Fibroblast of skin of back (primary cell): ENCODE measurements at places on chromosomes 4 and X.

DNA sequence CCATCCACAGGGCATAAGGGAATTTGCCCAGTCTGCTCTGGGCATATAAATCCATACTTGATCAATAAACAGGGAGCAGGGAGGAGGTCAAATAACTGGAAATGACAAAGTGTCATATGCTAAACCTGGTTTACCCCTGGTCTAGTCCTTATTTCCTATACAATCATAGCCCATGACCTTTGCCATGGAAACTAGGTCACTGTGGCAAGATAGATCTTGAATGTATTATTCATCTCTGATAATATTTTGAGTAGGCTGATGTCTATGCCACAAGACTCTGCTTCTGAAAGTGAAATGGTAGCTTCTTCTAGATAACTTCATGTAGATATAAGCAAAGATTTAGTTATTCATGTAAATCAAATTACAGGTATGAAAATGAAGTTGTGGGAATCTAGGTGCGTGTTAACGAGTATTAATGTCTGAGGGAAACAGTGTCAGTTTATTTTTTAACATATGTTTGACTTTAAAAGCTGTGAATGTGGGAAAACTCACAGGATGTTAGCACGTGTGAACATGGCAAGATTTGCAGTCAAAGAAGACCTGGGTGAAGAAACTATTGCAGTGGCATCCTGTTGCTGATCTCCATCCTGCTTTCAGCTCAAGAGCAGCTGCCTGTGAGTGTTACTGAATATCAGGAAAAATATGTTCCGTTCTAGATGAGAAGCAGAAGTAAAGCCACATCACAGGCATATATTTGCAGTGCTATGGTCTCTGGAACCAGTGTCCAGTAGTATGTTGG is 81.8 kb upstream of the NDP start:
- no peak for DNase-seq

- DNase-seq, result peak; percentile 74
Observed at GRCh38 chr4:72430050-72430449, 139.0 kb downstream of the ADAMTS3 start.

DNA sequence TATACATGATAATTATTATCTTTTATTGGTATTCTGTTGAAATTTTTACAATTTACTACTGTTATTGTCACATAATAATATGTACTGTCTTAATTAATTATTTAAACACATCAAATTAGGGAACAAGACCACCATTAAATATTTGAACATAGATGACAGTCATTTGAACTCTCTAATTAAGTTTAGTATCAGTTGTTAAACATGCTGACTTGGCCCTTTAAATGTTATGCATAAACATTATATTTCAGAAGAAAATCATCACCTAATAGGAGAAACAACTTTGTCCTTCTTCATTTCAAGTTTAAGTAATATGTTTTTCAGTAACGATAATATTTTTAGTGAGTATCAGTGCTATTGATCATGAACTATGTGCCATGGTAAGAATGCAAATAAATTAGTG is 623.5 kb upstream of the GNPDA2 start:
- DNase-seq, result no peak

DNA sequence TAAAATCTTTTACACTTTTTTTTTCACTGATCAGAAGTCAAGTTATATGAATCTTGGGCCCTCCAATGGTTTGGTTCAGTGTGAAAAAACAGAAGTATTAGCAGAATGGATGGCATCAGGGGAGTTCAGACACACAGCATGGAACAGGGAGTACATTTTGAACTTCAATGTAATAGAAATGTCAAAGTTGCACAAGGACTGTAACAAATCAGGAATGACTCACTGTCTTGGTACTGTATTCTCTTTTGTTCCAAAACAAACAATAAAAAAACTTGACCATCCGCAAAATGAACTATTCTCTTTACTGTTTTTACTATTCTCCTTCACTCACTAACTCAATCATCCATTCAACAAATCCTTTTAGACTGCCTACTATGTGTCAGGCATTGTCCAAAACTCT is 401.0 kb downstream of the FSTL5 start:
- DNase-seq, result peak; percentile 61

DNA sequence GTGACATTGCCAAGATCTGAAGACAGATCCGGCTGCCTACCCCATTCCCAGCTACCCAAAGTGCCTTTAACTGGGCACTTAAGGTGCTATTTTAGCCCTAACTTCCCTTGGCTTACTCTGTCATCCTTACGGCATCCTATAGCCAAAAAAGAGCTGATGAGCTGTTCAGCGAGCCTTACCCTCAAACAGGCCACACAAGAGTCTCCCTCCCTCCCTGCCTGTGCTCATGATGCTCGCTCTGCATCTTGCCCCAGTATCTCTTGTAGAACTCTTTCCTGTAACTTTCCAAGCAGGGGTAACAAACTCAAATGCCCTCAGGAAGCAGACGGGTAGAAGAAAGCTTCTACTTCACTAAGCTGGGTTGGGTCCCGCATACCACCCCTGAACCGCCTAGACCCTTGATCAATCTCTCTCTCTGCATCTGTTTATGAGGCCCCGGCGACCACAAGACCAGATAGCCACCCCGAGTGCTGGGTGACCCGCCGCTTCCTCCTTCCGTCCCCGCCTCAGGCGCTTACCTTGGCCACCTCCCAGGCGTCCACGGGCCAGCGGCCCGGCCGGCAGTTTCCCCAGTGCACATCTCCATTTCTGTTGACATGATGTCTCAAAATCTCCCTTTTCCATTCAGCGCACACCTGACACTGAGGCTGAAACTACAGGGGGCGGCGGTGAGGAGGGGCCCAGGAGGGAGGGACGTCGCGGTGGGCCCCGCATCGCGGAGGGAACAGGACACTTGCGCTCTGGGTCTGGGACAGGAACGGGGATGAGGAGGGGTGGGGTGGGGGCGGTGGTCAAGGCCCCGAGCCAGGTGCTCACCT is 663 bp downstream of the CXorf38 start:
- DNase-seq, result peak; percentile 27

GRCh38 chr4:140653718-140654494 is 85.1 kb upstream of the UCP1 start:
- peak; percentile 55 for DNase-seq

DNA sequence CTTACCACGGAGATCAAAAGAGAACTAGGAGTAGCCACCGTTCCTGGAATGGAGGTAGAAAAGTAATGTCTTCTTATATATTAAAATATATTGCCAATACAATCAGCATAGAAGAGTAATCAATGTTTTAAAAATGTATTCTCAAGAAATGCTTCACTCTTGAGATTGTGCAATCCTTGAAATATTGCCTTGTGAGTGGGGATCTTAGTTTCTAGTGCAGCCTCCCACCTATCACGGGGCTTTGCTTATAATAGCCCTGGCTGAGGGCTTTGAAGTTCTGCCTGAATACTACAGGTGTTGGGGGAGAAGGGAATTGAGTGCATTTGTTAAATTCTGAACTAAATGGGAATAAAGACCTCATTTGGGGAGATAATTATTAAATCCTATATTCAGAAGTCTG is 55.5 kb downstream of the VGLL1 start:
- no peak for DNase-seq

DNA sequence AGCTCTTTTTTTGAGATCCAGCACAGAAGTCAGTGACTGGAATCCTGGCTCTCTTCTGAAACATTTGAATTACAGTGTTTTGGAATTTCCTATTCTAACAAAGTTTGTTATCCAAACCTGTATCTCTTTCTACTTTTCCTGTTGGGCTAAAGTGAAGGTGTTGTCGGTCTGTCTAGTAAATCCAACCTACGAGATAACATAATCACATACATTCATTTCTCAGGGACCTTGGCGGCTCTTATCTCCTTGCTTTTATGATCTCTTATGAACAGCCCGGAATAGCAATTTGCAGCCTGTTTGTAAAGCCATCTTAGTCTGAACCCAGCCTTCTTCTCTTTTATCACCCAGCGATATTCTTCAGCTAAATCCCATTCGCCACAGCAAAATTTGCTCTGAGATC is 14.5 kb downstream of the PPARGC1A start:
- DNase-seq, result no peak

DNA sequence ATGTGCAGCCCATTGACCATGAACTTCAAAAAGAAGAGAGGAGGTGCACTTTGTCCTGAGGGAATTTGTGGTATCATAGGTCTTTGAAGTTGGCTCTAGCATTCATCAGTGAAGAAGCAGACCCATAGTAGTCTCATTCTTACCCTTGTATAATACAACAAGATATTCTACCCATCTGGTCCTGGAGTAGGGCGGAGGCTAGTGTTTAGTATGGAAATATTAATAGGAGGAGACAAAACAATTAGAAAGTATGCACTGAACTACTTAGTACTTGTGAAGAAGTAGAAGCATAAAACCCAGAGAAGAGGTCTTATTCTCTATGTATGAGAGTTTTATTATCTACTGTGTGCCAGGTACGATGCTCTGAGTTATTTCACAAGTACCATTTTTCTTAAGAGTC is 189.0 kb downstream of the AASDH start:
- no peak for DNase-seq

DNA sequence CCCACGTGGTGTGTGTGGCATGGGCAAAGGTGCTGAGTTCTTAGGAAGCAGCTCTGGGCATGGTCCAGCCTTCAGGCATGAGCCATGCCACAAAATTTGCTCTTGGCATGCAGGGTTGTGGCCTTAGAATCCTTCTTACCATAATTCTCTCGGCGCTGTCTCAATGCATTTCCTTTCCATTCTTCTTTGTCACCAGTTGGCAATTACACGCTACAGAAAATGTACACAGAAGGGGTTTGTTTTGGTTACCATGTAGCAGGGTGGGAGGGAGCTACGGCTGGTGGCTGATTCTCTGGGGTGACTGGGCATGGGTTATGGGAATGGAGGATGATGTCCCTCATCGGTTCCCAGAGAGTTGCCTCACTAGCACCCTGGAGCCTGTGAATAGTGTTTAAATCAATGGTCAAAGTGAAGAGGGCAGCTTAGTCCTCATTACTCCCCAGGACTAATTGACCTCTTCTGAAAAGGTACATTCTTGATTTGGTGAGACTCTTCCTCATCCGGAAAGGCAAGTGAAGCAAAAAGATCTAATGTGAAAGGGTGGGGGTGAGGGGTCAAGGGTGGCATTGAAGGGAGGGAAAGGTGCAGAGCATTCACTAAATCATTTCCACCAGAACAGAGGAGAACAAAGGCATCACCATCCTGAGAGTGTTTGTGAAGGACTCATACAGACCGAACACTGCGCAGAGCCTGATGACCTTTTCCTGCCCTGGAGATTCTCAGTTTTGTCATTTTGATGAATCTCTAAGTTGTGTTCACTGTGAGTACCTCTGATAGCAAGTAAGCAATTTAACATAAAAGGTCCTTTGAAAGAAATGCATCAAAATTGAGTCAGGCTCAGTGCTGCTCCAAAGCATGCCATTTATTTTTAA is 199.8 kb upstream of the SFRP2 start:
- DNase-seq, result no peak

DNA sequence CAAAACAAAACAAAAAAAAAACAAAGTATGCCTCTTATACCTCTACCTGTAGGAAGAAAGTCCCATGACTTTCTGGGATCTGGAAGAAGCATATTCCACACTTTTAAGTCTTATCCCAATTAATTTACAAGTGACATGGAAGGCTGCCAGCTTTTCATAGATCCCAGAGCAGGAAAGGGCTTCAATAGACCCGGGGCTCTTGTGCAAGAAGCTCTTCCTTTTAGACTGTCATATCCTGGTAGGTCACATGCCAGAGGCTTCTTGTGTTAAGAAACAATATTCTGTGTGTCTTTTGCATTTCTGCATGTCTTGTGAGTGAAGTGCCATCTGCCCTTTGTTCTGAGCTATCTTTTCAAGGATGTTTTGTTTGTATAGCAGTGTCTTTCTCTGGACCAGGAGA is 84.4 kb upstream of the PHOX2B start:
- no peak for DNase-seq

DNA sequence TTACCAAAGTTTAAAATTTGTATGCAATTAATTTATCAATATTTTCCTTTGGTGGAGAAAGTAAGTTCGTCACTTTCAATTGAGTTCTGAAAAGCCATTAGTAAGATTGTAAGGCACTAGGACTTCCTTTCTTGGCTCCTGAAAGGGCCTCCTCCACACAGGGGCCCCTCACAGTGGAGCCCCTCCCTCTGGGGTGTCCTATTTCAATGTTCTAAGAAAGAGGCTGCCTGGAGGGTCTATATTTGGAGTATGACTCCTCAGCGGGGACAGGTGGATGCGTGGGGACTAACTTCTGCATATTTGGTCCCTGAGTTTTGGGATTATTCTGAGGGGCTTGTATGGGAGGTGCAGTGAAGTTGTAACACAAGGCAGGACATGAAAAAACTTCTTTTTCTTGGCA is 1.6 kb upstream of the ARMCX4 start:
- peak; percentile 1 for DNase-seq

- DNase-seq, result no peak
Observed at GRCh38 chr4:56730097-56730496, 49.0 kb upstream of the HOPX start.

- DNase-seq, result no peak
Observed at GRCh38 chrX:148504506-148504905, 4.1 kb downstream of the AFF2 start.

GRCh38 chr4:139554893-139555704 is 920 bp downstream of the SETD7 start:
- DNase-seq, result peak; percentile 94

GRCh38 chr4:55312489-55313101 is 33.4 kb upstream of the SRD5A3 start:
- DNase-seq, result peak; percentile 51

GRCh38 chr4:52659722-52660261 is 691 bp upstream of the USP46 start:
- peak; percentile 29 for DNase-seq

DNA sequence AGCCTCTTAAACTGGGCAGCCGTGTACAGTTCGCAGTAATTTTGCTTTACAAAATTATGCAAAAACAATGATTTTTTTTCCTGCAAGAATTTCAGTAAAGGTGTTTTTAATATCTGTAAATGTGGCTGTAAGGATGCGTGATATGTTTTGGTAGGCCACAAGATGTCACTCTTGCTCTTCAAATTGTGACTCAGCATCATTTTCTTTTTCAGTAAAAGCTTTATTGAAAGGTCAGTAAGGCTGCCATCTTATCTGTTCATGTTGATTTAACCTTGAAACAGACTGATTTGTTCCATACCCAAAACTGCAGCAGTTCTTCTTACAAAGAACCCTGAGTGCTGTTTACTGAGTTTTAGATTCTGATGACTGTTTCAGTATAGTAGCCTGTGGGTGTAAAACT is 39.9 kb downstream of the TXLNG start:
- peak; percentile 42 for DNase-seq

GRCh38 chrX:134569306-134569705 is 89.0 kb downstream of the PLAC1 start:
- no peak for DNase-seq

- peak; percentile 93 for DNase-seq
Observed at GRCh38 chr4:74228691-74229640, 71.0 kb downstream of the MTHFD2L start.

- no peak for DNase-seq
Observed at GRCh38 chrX:7115557-7115956, 32.0 kb upstream of the STS start.

GRCh38 chrX:70656304-70656703 is 211.7 kb downstream of the DLG3 start:
- DNase-seq, result no peak

DNA sequence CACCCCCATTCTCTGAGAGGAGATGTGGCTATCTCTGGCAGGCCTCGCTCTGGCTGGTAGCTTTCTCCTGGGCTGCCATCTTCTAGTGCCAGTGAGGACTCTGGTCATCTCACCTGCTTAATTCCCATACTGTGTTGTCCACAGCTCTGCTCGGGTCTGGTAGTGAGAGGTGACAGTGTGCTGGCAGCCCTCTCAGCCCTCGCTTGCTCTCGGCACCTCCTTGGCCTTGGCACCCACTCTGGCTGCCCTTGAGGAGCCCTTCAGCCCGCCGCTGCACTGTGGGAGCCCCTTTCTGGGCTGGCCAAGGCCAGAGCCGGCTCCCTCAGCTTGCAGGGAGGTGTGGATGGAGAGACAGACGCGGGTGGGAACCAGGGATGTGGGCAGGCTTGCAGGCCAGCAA is 52.7 kb downstream of the CPLX1 start:
- DNase-seq, result no peak

GRCh38 chr4:36187723-36188333 is 56.5 kb downstream of the ARAP2 start:
- DNase-seq, result peak; percentile 45
